Right ventricle myocardium inferior (tissue), 1 donor: ENCODE measurements at places on chromosomes 7 and 10. TPM values are rescaled to one million over a fixed set of nuclear protein-coding genes. Genes with fewer than 3 reads are reported as not detected.

DNA sequence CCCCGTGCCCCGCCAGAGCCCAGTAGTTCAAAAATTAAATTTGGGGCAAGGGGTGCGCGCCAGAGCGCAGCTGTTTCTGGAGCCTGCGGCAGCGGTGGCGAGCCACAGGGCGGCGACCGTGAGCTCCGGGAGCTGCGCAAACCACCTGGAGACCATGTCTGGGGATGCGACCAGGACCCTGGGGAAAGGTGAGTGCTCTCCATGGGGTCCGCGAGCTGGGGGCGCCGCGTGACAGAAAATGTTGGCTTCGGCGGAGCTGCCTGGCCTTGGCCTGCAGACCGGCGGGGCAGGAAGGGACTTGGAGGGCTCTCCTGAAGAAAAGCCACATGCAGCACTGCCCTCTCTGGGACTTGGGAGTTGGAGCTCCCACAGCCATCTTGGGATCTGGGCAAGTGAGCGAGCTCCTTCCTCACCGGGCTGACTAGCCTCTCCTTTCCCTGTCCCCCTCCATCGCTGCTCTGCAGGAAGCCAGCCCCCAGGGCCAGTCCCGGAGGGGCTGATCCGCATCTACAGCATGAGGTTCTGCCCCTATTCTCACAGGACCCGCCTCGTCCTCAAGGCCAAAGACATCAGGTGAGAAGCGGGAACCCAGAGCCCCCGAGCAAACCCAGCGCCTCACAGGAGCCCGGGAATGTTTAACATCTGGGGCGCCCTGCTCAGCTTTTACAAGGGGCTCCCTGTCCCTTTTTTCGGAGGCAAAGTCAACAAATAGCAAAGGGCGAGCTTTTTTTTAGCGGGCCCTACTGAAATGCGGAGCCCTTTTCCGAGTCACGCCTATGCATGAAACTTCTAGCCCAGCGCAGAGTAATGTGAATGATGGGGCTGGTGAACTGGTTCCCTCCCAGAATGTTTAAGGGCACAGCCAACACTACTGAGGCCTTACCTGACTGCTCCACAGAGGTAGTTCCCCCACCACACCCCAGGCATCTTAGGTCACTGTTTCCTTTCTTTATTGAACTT, 6.1 kb downstream of the GSTO2 start:
- peak; percentile 72 for DNase-seq

DNA sequence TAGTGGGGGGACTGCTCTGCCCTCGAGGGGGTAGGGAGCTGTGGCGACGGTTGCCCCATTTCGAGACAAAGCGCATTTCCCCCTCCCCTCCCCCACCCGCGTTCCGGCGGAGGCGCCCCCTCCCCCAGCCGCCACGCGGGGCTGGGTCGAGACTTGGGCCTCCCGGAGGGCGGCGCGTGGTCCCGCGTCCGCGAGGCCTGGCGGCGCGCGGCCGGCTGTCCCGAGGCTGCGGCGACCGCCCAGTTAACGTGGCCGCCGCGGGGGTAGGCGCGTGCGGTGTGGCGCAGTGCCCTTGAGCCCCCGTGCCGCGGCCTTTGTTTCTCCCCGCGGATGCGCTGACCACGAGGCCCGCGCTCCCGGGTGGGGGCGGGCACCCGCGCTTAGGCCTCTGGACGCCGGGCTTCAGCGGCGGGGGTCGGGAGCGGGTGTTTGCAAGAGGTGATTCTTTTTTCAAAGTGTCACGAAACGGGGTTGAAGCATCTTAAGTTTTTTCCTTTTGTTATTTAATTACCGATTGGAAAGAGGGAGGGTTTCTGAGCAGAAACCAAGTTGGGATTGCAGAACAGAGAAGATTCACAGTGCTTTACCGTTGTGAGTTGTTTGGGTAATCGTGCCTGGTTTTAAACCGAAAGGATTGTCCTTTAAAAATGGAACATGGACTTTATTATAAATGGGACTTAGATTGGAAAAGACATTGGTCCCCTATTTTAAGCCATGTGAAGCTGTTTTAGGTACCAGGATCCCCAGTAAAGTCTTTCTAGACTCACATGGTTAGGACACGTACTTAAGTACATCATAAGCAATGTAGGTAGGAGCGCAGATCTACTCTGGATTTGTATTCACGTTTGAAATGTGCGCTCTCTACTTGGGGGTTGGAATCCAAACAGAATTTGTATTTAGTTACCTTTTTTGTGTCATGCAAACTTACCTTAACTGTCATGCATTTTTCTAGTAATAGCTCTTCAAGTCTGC, 760 bp downstream of the CBX3 start:
- peak; percentile 75 for DNase-seq

The DENND2A gene
- total RNA-seq, result 15.0 TPM

DNA sequence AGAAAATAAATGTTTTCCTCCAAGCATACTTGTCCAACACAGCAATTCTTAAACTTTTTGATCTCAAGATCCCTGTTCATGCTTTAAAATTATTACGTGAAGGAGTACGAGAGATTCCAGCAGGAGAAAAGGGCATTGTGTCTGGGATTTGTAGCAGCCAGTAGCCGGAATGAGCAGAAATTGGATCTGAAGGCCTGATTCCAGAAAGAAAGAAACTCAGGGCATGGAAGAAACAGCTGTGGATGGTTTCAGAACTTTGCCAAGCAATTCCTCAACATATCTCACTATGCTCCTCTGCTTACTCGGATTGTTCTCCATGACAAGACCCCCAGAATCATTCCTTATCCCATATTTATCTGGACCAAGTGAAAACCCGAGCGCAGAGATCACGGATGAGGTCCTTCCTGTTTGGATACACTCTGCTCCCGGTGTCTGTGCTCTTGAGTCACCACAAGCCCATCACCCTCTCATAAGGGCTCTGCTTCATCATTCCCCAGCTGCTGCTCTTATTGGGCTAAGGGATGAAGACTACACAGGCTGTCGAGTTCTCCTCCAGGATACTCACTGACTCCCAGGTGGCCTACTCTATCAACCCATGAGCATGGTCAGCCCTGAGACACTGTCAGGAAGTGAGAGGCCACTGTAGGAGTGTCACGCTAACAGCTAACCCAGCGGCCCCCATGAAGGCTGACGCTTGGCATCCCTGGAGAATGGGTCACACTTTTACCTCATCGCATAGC, 121.0 kb upstream of the LANCL2 start:
- no peak for DNase-seq

DNA sequence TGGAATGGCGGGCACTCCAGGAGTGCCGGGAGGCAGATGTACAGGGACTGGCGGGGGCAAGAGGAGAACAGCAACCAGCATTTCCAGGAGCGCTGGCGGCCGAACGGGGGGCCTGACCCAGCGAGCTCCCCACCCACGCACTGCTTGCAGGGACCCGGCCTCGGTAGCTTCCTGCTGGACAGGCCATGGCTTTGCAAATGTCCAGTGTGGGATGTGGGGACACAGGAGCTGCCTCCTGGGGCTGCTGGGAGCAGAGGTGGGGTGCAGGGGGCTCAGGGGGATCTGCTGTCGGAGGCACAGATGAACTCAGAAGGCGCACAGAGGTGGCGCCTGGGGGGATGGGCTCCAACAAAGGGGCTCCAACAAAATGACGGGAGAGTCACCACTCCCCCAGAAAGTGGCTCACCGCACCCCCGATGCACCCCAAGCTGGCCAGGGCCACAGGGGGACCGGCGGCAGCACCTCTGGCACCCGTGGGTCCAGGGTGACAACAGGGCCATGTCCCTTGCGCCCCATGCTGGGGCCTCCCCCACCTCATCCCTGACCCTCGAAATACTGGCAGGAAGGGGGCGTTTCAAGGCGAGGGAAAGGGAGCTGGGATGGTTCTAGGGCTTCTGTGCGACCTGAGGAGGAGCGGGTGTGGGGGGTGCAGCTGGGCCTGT, 41.1 kb downstream of the AP5Z1 start:
- DNase-seq, result no peak

DNA sequence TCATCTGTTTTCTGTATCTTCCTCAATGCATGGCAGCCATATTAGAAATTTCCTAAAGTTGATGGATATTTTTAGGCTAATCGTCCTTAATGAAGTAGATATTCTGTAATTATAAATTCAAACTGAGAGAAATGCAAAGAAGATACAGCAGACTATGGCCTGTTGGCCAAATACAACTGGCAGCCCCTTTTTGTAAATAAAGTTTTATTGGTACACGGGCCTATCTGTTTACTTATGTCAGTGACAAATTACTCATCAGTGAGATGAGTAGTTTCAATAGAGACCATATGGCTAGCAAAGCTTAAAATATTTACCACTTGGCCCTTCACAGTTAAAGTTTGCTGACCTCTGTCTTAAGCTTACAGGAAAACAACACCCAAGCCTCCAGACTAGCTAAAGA, 112.3 kb downstream of the HTR7 start:
- DNase-seq, result no peak

DNA sequence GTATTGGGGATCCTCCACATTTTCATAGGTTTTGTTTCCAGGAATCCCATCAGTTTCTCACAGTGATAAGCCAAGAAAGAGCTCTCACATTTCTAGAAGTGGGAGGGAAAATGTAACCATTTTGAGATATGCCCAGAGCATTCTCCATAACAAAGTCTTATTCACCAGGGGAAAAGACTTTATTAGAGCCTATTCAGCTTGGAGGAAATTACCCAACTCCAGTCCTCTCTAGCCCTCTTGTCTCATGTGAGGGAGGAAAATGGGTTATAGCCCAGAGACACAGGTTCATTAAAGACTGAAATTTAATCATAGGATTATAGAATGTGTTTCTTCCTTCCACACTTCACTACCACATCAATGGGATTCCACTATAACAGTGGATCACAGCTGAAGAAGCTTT, 61.6 kb upstream of the DYNC1I1 start:
- DNase-seq, result no peak

- peak; percentile 88 for DNase-seq
Measured at GRCh38 chr7:151631953-151632749, 112.5 kb upstream of the RHEB start.
